ENCODE measurements at places on chromosomes 2 and 18. TPM values are rescaled to one million over a fixed set of nuclear protein-coding genes. Genes with fewer than 3 reads are reported as not detected.

DNA sequence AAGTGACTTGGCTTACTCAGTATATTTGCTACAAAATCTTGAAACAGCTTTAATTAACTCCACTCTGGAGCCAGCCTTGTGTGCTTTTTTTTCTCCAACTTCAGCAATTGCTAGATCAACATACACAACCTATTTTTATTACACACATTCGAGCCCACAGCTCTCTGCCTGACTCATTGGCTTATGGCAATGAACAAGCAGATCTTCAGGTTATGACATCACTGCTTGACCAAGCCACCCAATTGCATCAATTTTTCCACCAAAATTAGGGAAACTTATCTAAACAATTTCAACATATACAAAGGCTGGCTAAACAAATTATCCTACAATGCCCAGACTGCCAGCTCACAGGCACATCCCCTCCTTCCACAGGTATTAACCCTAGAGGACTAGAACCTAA is 39.6 kb upstream of the PDK1 start:
- no peak for DNase-seq

DNA sequence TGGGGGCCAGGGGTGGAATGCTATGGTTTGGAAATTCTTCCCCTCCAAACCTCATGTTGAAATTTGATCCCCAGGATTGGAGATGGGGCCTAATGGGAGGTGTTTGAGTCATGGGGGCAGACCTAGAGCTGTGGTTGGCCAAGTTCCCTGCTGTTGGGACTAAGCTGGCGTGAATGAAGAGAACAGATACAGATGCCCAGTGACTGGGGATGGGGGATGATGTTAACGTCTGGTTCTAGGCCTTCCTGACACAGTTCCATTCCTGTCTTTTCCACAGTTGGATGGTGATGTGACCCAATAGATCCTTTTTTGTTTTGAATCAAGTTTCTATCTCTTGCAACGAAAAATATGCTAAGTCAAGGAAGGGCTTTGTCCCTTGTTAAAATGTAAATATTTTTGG is 23.7 kb downstream of the KLHL23 start:
- no peak for DNase-seq

DNA sequence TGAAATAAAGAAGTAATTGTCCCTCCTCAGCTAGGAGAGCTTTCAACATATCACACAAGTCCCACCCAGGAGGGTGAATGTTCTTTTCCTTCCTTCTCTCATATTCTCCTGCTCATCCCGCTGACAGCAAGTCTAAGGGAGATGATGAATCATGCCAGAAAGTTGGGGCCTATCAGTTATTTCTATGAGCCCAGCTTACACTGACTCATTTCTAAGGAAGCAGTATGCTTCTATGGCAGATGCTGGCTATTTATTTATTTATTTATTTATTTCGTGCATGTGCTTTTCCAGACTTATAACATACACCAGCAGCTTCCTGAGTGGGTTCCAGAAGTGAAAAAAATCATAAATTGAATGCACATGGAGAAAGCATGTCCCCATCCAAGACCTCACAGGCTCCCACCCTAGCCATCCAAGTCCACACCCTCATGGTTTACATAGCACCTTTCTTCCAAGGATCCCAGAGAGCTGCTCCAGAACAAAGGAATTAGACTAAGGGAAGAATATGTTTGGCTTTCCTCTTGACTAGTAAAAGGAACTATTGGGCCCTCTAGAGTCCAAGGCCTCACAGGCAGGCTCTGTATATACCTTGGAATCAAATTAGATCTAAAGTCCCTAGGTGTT is 1074.2 kb upstream of the ZEB2 start:
- no peak for DNase-seq

DNA sequence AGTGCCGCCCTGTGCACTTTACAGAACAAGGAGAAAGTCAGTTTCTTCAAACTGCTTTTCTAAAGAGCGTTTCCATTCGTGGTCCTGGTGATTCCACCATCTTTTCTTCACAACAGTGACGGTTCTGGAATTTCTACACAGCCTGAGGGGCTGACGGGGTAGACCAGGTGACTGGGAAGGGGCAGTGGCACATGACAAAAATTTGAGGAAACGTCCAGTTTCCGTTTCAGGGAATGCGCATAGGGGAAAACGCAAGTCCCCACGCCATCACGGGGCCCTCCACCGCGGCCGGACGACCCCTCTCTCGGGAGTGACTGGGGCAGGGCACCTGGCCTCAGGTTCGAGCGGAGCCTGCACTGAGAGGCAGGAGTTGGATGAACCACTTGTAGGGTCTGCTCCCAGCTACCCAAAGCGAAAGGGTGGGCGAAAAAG is 980 bp upstream of the SPTBN1 start:
- DNase-seq, result peak; percentile 78

DNA sequence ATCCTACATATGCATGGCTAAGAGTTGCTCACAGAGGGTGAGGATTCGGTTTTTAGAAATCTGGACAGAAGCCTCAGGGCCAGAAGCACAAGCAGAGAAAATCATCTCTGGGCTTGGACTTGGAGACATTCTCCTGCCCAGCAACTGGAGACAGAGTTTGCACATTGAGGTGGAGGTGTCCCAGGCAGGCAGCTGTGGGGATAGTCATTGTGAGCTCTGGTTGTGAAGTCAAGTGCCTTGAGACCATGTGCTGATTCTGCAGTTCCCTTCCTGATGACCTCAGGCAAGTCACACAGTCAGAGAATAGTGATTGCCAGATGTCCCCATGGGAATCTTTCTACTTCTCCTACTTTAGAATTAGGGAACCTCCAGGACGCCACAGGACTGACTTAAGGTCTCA is 108.4 kb upstream of the LDAH start:
- no peak for DNase-seq

GRCh38 chr18:54148151-54148550 is 76.3 kb downstream of the MBD2 start:
- no peak for DNase-seq

DNA sequence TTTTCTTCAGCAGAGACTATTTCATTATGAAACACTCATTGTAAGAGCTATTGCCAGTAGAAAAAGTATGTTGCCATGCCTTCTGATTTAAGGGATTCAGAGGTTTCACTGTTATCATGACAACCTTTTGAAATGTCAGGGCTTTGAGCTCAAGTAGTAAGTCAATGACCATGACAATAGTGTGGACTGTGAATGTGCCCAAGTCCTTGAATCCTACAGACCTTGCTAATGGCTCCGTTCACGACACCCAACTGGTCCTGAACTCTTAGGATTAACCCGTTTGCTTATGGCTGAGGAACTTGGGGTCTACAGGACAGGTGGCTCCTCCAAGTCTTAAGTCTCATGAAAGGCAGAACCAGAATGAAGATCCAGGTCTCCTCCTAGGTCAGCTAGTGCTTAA is 17.6 kb upstream of the KIDINS220 start:
- DNase-seq, result no peak

- no peak for DNase-seq
These were observed 42.5 kb downstream of the COPS8 start for GRCh38 chr2:237128026-237128703.

- no peak for DNase-seq
These were observed 53.1 kb downstream of the SPATS2L start for GRCh38 chr2:200359552-200359951.

GRCh38 chr2:178088774-178089270 is 16.2 kb upstream of the PDE11A start:
- no peak for DNase-seq

- DNase-seq, result no peak
These were observed 762 bp downstream of the INO80C start for GRCh38 chr18:35497027-35497369.

DNA sequence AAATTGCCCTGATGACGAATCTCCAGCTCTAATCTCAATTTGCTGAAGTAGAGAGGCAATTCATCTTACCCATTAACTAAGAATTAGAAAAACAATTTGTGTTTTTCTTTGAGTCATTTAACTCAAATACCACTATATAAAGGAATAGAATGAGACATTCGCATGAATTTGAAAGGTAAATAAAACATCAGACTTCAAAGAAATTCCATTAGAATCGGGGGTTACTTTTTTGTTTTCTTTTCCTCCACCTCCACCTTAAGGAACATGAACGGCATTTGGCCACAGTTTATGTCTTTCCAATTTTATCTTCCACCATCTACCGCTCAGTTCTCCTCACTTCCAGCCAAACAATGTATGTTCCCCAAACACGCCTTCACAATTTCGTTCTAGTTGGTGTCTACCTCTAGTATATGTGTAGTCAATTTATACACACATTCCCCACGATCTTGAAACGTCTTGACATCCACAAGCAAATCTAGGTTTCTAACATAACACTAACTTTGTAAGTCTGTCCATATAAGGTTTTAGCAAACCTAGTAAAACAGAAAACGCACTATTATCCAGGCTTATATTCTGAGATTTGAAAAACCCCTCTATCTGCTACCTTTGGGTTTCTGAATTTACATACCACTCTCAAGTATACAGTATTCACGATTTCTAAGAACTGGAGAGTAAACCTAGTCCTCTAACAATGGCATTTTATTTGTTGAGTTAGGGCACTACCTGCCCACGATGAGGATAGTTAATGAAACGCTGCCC is 1.2 kb upstream of the SMCHD1 start:
- no peak for DNase-seq

DNA sequence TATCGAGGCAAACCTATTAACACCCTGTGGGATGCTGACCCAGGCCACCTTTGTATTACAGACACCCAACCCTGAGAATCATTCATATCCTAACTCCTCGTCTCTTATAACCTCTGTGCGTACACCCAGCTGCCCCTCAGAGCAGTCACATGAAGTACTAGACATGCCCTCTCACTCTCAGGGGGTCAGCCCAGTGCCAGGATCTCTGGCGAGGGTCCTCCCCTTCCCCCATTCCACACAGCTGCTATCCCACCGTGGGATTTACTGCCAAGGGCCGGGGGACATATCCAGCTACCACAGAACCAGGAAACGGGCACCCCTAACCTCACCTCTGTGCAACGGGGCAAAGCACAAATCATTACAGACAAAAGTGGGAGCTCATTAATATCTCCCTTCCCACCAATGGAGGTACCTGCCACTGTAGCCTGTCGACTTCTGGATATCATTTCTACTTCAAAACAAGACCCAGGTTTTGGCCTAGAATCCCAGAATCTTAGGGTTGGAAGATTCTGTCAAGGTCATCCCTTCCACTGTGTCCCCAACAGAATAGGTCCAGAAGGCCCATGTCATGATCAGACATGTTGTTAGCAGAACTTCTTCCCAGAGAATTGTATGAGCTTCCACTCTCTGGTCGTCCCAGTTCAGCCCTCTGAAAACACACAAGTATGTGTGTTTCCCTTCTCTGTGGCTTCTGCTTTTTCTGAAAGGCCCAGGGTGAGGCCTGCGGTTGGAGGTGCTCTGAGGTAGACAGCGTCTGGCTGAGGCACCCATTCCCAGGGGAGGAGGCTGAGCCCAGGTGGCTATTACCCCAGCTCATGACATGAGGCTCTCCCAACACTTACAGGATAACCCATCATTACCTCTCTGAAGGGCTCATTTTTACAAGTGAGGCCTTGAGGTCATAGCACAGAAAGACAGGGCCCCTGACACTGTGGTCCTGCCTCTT is 1.7 kb downstream of the TMBIM1 start:
- no peak for DNase-seq

DNA sequence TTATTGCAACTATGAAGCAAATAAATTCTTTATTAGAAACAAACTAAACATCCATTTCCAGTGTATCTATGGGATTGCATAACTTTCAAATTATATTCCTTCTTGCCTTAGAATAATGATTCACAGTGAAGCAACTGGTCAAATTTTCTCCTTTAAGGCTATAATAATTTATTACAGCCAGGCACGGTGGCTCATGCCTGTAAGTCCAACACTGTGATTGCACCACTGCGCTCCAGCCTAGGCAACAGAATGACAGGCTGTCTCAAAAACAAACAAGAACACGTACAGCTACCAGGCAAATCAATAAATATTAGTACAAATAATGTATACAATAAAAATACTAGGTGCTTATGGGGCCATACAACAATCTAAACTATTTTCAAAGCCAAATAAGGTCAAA is 1416.2 kb downstream of the LRP1B start:
- no peak for DNase-seq

DNA sequence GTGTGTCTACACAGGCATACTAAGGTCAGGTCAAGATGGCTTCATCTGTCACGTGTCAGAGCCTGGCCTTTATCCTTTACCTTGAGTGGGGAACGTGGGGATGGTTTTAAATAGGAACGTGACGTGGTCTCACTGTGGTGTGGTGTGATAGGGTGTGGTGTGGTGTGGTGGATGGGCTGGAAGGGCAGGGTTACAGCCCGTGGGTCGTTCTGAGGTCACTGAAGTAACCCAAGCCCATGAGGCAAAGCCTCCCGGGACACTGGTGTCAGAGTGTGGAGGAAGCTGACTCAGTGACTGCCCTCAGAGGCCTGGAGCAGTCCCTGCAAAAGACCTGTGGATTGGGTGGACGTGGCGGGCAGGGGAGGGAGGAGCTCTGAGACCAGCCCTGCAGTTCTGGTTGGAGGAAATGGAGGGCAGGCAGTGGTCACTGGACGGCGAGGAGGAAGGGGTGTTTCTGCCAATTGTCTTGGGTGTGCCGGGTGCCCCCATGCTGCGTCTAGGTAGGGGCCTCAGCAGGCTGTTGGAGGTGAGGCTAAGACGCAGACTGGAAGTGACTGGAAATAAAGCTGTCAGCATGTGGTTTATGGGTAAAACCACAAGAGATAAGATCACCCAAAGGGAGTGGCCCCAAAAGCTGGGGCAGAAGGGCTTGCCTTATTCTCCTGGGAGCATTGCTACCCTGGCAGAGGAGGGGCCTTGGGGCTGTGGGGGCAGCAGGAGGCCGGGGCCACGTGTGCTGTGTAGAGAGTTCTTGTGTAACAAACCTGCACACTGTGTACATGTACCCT is 84.8 kb downstream of the SH3RF3 start:
- no peak for DNase-seq

DNA sequence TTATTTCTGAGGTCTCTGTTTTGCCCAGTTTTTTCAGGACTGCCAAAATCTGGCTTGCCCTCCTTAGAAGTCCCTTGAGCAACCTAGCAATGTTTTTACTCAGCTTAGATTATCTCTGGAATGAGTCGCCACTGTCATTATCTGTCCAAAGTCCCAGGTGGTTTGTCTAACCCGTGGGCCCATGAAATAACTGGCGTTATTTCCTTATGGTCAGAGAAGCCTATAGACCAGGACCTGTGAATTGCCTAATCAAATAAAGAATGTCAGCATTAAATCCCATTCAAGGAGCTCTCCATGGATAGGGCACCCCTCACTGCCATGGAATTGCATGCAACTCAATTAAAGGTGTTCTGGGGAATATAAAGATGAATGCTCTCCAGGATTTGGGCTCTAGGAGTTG is 373.9 kb downstream of the SETBP1 start:
- DNase-seq, result no peak

Gene TDRD15
- not detected for polyA plus RNA-seq

Gene NLRC4
- polyA plus RNA-seq, result not detected

Gene ELOA2
- not detected for polyA plus RNA-seq

Gene AMER3
- polyA plus RNA-seq, result 5.7 TPM
